ENCODE measurements at places on chromosomes 13 and 19. TPM values are rescaled to one million over a fixed set of nuclear protein-coding genes. Genes with fewer than 3 reads are reported as not detected.

TSSK6 gene
- 1.7 TPM for polyA plus RNA-seq

DNA sequence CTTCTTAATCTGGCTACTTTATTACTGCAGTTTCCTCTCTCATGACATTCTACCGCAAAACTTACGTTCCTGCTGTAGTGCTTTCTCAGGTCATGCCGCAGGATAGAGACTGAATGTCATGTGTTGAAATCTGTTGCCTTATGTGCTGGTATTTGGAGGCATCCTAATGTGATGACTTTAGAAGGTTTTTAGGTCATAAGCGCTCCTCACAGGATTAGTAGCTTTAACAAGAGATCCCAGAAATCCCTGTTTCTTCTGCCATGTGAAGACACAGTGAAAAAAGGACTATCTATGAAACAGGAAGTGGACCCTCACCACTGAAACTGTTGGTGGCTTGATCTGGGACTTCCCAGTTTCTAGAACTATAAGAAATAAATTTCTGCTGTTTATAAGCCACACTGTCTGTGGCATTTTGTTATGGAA, 209.3 kb downstream of the LACC1 start:
- no peak overlapping the region for H3K4me3 ChIP-seq
- no peaks in the 10 kb centered on the region for H3K36me3 ChIP-seq
- no peak overlapping the region for H3K27ac ChIP-seq
- no peak for DNase-seq
- H3K4me1 ChIP-seq: no peaks in the 10 kb centered on the region

DNA sequence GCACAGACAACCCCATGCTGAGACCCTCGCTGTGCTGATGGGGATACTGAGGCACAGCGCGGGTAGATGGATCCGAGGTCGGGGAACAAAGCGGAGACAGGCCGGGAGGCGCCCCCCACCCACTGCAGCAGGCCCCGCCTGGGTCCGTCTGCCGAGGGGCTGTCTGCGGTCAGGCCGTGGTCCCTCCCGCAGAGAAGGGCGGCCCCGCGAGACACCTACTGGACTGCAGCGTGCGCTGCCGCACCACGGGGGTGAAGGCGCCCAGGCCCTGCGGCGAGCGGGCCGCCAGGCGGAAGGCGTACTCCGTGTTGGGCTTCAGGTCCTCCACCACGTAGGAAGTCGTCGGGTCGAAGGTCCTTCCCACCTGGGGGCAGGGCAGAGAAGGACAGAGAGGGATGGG, 101.9 kb downstream of the PTPRS start:
- H3K27me3 ChIP-seq: no peaks in the 10 kb centered on the region
- no peak for DNase-seq
- no peaks in the 10 kb centered on the region for H3K36me3 ChIP-seq
- H3K4me3 ChIP-seq: no peak overlapping the region
- H3K4me1 ChIP-seq: no peaks in the 10 kb centered on the region

KLK3 gene
- polyA plus RNA-seq: not detected

DNA sequence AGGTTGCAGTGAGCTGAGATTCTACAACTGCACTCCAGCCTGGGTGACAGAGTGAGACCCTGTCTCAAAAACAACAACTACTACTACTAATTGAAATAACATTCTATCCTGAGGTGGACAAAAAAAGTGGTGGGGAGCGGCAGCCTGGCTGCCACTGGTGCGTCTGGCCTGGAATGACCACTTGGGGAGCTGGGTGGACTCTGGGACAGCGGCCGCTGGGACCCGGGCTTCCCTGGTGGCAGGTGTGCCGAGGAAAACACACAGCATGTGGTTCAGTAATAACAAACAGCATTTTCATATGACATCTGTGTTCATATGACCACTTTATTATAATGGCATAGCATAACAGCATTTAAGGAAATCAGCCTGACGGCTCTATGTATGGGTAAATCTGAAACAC, 33.9 kb downstream of the TFDP1 start:
- no peak for DNase-seq
- H3K27ac ChIP-seq: no peak overlapping the region
- H3K27me3 ChIP-seq: no peaks in the 10 kb centered on the region
- no peak overlapping the region for H3K4me3 ChIP-seq
- H3K36me3 ChIP-seq: no peaks in the 10 kb centered on the region

- no peaks in the 10 kb centered on the region for H3K36me3 ChIP-seq
- no peak for DNase-seq
- no peaks in the 10 kb centered on the region for H3K27me3 ChIP-seq
- no peak overlapping the region for H3K4me3 ChIP-seq
- no peak overlapping the region for H3K27ac ChIP-seq
These were observed 69.7 kb downstream of the UFM1 start for GRCh38 chr13:38419312-38419873.

SULT2B1 gene
- 0.16 TPM for polyA plus RNA-seq

RINL gene
- 34.5 TPM for polyA plus RNA-seq

Measured in CD4-positive, CD25-positive, alpha-beta regulatory T cell (primary cell).